Head of caudate nucleus (tissue), 42 donors: ENCODE measurements at places on chromosomes 6 and 20.

DNA sequence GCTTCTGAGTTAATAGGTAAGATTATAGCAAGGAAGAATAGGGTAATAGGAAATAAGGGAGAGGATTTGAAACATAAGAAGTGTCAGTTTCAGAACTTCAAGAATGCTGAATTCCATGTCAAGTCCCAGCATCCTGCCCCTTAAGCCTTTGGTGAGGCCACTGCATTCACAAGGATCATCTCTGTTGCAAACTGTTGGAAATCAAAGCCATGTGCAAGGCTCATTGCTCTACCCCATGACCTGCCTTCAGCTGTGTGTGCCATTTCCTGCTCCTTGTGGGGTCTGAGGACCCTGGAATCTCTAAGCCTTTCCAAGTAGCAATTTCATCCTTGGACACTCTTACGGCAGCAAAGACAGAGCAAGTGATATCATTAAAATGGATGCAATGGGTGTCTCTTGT lies 203.0 kb downstream of the CDC5L start:
- no peak for DNase-seq

- DNase-seq: no peak
Measured at GRCh38 chr20:58149437-58150091, 78.9 kb downstream of the ANKRD60 start.

DNA sequence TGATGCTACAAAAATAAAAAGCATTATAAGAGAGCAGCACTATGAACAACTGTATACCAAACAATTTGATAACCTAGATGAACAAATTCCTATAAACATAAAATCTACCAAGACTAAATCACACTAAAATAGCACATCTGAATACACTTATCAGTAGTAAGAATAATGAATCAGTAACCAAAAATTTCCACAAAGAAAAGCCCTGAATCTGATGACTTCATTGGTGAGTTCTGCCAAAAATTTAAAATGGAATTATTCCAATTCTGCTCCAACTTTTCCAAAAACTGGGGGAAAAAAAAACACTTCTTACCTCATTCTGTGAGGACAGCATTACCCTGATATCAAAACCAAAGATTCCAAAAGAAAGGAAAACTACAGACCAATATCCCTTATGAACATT lies 206.2 kb downstream of the WDR27 start:
- DNase-seq: no peak

DNA sequence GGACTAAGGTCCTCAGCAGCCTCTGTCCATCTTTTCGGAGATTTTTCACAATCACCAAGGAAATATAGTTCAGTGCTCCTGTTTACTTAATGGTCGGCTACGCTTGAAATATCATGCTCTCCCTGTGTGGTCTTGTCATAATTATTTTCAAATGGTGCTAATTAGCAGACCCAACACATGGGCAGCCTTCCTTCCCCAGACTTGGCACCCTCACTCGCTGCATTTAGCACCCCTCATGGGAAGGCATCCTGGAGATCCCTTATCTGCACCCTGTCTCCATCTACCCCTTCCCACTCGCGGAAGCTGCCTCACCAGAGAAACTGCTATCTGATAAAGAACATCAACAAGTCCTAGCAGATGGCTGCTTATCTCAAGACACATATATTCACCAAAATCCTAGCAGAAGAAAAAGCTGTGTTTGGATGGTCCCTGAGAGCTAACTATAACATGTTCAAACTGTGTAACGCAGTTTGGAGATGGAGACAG lies 131.0 kb upstream of the ESR1 start:
- DNase-seq: no peak

- no peak for DNase-seq
Measured at GRCh38 chr6:25136854-25137253, 142.3 kb upstream of the CARMIL1 start.

GRCh38 chr6:137873273-137873762 lies 6.3 kb downstream of the TNFAIP3 start:
- no peak for DNase-seq

- no peak for DNase-seq
Measured at GRCh38 chr6:89711801-89712200, 73.3 kb upstream of the LYRM2 start.

DNA sequence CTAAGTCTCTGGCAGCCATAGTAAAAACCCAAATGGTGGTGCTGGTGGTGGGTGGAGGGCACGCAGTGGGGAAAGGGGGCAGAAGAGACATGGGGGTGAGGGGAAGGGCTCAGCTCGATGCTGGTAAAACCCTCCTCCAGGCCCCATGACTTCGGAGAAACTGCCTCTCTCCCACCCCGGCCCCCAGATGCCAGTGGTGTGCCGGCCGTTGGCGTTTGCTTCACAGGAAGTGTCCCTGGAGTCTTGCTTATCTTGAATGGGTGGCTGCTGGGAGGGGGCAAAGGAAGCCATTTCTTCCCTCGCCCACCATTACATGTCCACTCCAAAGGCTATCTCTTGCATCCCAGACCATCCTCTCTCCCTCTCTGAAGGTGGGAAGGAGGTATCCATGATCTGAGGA lies 25.4 kb downstream of the VEGFA start:
- no peak for DNase-seq

- DNase-seq: no peak
Measured at GRCh38 chr6:6927521-6928361, 180.0 kb upstream of the RREB1 start.

- peak; percentile 74 for DNase-seq
Measured at GRCh38 chr6:165834613-165835259, 171.7 kb upstream of the PDE10A start.

DNA sequence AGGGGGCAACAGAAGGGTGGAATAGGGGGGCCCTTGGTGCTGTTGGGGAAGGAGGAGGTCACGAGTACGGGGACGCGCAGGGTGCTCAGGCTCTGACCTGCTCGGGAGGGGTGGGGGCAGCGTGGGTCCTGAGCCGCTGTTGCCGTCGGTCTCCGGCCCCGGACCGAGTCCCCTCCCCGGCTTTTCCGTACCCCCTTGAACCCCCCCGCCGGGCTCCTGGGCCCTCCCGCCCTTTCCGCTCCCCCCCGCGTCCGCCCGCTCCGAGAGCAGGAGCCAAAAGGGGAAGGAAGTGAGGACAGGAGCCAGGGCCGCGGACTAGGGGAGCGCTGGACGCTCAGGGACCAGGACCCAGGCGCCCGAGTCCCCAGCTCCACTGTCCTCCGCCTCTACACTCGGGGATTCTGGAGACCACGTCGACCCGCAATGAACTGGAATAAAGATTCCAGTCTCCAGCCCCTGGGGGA lies at the start of gene RGL2:
Gene RGL2, minus strand, starts transcription at position 170 of the 464 bp plus-strand sequence. CDS start 332 bp downstream, outside the sequence.
- DNase-seq: peak; percentile 75

DNA sequence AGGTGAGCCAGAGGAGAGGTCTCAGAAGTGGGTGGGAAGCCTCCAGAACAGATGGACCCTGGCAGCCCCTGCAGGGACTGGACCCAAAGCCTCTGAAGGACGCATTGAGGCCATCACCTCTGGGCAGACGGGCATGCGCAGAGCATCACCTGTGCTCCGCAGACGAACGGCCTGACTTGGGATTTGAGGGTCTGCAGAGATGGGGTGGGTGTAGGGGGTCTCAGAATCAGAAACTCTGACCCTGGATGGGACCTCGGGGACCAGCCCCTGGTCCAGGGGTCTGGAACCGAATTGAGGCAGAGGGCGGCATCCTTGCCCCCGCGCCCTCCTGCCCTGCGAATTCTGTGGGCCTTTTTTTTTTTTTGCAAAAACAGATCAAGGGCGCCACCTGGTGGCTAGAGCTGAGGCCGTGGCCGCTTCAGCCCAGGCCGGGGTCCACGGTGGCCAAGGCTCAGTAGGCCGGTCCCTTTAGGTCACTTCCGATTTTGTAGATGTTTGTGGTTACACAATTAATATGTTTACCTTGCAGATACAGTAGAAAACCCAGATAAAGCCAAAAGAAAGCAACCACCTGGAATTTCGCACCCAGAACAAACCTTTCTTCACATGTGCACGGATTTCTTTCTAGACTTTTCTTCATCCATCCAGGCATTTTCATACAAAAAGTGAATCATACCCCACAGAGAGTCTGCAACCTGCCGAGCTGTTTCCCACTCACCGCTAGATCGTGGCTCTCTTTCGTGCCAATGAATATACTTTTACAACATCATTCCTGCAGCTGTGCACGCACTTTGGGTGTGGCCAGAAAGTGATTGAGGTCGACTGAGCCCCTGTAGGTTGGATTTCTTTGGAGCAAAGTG lies 25.9 kb downstream of the ZBP1 start:
- peak; percentile 50 for DNase-seq

DNA sequence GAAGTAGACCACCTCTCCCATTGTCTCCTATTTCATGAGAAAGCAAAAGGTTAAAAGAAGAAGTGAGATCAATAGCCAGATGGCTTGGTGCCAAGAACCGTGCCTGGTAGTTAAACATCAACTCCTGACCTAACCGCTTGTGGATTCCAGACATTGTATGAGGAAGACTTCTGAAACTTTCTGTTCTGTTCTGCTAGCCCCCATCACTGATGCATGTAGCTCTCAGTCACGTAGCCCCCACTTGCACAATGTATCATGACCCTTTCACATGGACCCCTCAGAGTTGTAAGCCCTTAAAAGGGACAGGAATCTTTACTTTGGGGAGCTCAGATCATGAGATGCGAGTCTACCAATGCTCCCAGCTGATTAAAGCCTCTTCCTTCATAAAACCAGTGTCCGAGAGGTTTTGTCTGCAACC lies 301.2 kb downstream of the RNGTT start:
- DNase-seq: no peak

- no peak for DNase-seq
Measured at GRCh38 chr6:130489514-130489913, 123.7 kb downstream of the TMEM200A start.

- DNase-seq: no peak
Measured at GRCh38 chr20:3128275-3128984, 31.2 kb downstream of the FASTKD5 start.

DNA sequence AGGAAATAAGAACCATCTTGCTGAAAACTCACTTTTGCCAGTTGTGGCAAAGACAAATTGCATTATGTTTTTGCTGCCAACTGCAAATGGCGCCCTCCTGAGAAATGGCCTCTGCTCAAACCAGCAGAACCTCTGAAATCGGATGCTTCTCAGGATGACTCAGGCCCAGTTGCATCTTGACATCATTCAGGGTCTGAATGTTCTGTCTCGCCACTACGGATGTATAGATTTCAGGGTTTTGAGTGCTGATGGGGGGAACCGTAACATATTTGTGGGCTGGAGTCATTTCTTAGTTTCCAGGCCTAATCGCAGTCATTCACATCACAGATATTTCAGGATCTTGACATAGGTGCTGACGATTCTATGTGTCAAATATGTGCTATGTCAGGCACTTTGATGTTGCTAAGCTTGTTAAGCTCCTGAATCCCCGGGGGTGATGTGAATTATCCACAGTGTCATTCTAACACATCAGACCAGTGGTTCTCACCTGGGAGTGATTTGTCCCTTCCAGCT lies 207.1 kb downstream of the NFATC2 start:
- no peak for DNase-seq

- DNase-seq: no peak
Measured at GRCh38 chr6:47073125-47074110, 31.3 kb upstream of the ADGRF1 start.
